Stimulated activated CD8-positive, alpha-beta memory T cell treated with anti-CD3 and anti-CD28 coated beads, Interleukin-4, amount 100 ng/mL, for 1 hour (primary cell): ENCODE measurements at places on chromosomes 16 and 17.

DNA sequence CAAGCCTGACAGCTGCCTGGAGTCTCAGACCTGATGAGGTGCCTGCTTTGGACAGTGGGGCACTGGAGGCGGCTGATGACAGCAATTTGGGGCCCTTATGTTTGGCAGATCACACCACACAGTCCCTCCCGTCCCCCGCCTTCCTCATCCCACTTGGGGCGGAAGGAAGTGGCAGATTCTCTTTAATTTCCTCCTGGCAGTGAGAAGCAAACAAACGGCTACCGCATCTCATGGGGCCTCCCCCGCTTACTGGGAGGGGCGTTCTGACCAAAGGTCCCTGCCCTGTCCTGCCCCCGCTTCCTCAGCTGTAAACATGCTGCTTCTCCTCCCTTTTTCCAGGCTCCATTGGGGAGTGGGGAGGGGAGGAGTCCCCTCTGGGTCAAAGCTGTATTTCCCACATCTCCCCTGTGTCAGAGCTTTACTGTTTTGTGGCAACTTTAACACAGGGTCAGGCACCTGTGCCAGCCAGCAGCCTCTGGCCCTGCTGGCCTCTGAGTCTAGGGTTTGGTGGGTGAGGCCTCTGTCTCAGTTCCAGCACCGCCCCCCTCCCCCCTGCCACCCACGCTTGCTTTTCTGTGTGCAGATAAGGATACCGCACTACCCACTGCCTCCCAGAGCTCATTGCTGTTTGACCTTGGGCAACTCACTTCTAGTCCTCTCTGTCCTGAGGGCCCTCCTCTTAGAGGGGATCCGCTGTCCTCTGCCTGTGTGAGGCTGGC lies 5.4 kb upstream of the NFATC3 start:
- peak; percentile 41 for DNase-seq

GRCh38 chr17:57462007-57462579 lies 205.8 kb downstream of the MSI2 start:
- no peak for DNase-seq

DNA sequence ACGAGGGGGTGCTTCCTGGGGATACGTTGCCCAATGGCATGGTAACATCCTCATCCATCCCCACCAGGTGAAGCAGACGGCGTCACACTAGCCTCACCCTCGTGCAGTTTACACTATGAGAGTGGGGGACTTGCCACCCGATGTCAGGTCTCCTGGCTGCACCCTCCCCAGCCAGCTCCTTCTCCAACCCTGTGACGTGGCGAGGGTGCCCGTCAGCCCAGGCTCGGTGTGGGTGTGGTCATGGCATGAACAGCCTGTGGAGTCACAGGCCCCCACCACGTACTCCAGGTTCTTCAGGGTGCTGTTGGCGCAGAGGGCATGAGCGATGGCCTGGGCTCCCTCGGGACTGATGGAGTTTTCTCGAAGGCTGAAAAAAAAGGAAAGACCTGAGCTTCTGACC lies 28.3 kb downstream of the NLRC3 start:
- no peak for DNase-seq

- no peak for DNase-seq
Measured at GRCh38 chr17:45851464-45851863, 6.8 kb downstream of the SPPL2C start.

DNA sequence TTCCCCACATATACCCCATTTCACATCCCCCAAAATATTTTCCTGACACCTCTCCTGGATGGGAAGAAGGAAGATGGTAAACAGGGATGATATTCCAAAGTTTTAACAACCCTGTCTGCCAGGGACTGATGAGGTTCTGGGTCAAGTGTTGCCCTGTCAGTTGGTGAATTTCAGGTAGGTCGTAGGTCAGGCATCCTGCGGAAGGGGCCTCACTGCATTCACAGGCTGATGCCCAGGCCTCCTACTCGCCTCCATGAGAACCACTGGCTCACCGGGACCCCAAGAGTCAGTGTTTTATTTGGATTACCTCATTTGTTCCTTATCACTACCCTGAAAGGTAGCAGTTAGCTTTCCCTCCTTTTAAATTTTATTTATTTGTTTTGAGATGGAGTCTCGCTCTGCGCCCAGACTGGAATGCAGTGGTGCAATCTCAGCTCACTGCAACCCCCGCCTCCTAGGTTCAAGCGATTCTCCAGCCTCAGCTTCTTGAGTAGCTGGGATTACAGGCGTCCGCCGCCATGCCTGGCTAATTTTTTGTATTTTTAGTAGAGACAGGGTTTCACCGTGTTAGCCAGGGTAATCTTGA lies 10.5 kb downstream of the ZBTB4 start:
- no peak for DNase-seq

DNA sequence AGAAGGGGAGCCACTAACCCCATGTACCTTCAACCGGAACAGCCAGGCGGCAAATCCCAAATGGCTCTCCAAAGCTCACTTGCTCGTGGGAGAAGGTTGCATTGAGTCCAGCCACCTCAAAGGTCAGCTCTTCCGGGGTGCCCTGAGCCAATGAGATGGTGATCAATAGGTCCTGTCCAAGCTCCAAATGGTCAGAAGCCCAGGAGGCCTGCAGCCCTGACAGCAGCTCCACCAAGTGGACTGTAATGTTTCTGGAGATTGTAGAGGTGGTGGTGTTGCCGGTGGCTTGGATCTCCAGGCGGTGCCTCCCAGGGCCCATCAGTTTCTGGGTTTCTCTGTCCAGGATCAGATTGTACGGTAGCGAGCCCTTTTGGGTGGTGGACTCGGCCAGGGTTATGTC lies 39.9 kb upstream of the BCO1 start:
- no peak for DNase-seq

GRCh38 chr17:57090560-57091185 lies 5.6 kb downstream of the AKAP1 start:
- DNase-seq, result no peak

DNA sequence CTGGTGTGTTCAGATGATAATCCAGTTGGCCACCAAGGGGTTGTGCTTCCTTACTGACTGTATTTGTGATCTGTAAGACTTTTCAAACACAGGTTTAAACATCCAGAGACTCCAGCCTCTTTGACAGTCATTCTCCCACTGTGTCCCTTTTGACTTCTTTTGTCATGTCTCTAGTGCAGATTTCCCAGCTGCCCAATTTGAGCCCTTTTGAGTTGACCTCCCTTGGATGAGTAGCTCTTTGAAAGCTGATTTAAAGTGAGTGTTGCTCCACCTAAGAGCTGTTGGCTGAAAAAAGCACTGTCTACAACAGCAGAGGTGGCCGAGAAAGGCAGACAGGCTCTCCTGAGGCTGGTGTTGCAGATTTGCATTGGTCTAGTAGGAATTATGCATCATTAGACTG lies 188.4 kb upstream of the TBX2 start:
- DNase-seq, result no peak

DNA sequence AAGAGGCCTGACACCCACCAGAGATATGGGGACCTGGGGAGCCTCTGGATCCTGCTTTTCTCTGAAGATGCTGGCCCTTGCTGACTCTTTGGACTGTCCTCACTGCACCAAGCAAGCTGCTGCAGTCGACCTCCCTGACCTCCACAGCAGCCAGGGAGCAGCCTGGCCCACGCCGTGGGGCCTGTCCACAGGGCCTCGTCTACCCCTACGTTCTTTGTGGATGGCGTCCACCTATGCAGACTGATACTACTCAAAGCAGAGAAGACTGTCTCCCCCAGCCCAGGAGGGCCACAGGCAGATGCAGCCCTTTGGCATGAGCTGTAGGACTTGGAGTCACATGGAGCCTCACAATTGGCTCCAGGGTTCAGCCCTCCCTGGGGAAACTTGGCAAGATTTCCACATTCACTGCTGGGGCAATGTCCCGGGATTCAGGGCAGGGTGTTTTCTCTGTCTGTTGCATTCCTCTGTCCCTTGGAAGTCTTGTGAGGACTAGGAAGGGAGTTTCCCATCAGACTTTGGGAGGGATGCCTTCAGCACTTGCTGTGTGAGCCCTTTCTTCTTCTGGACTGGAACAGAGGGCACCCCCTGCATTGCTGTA lies 152.2 kb downstream of the NTN1 start:
- no peak for DNase-seq

DNA sequence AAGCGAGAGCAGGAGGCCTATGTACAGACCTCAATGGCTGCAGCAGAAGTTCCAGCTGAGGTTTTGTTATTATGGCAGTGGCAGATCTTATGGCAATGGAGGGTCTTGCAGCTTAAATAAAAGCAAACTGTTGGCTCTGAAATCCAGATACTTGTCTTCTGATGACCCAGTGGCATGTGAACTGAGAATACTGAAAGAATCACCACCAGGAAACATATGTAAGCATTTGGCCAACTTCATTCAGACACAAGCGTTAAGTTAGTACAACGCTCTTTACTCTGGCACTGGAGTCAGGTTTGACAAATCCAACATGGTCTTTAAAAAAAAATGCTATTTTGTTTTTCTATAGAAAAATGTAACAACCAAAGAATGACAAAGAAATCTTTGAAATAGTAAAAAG lies 70.5 kb downstream of the CFDP1 start:
- DNase-seq, result no peak

DNA sequence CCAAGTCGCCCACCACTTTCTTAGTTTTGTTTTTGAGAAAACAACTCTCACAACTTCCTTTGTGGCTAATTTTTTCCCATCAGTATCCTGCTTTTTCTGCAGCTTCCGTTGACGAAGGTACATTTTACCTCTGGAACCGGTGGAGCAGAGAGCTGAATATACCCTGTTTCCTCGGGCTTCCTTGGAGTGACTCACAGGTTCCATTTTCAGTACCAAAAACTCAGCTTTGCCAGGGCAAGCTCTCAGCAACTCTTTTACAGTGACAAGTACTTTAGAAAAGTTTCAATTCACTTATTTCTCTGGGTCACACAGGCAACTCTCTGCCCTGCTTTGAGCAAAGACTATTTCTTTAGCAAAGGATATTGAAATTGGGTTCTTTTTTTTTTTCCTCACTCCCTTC lies 318.9 kb downstream of the SNX29 start:
- no peak for DNase-seq

DNA sequence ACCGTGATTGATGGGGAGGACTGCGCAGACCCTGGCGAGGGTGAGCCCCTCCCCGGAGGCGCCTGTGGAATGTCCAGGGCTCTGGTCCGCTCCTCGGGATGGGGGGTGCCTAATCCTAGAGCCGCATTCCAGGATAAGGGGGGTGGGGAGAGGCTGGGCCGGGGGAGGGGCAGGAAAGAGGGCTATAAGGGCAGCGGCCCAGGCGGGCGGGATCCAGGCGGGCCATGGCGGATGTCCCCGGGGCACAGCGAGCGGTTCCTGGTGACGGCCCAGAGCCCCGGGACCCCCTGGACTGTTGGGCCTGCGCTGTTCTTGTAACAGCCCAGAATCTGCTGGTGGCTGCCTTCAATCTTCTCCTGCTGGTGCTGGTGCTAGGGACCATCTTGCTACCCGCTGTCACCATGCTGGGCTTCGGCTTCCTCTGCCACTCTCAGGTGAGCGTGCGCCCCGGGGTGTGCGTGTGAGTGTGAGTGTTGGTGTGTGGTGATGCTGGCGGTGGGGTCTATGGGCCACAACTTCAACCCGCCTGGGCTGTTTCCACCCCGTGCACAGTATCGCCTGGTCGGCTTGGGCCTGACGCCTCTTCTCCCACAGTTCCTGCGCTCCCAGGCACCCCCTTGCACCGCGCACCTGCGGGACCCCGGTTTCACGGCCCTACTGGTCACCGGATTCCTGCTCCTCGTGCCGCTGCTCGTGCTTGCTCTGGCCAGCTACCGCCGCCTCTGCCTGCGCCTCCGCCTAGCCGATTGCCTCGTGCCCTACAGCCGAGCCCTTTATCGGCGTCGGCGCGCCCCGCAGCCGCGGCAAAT lies at the start of gene TMEM88:
TMEM88 (plus strand) TSS at position 216 of the 809 bp plus-strand sequence; CDS start at position 225, 9 bp downstream.
- no peak for DNase-seq
